Omental fat pad (tissue), 4 donors: ENCODE measurements at places on chromosomes 7 and 10. TPM values are rescaled to one million over a fixed set of nuclear protein-coding genes. Genes with fewer than 3 reads are reported as not detected.

LAMB1 gene
- 668 TPM for total RNA-seq

- no peak for DNase-seq
Measured at GRCh38 chr10:31125789-31126188, 94.1 kb upstream of the ZNF438 start.

GPR37 gene
- total RNA-seq, result 0.84 TPM

SPDYE2 gene
- not detected for total RNA-seq

DNA sequence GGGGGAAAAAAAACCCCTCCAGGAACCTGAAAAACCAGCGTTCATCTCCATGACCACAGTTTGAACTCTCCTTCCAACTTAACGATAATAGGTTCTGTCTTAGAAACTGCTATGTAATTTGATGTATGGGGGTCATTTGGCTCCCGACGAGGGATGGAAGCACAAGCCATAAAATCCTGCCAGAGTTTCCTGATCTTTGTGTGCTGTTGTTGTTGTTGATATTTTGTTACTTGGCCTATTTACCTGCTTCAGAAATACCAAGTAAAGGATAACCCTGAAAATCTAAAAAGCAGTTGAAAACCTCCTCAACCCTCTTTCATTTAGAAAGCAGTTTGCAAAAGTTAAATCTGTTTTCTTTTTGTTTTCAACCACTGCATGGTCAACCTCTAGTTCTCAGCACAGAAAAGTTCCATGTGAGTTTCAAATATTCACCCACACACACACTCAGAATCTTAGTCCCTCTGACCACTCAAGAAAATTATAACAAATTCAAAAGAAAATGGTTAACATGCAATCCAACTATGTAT is 9.3 kb upstream of the HOXA2 start:
- no peak for DNase-seq

SKIDA1 gene
- 1.1 TPM for total RNA-seq

DNA sequence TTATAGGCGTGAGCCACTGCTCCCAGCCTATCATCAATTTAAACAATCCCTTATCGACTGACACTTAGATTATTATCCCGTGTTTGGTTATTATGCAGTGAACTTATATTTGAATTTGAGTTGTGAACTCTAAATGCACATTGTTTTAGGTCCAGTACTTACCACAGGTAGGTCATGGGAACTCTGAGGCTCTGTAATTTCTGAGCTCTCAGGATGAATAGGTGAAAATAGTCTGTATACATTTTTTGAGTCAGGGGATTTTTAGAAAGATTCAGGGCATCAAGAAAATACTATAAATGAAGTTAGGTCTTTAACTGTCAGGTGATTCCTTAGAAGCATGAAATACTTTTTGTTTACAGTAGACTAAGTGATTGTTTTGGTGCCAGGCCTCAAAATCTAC is 8.8 kb downstream of the CCDC136 start:
- no peak for DNase-seq

DNA sequence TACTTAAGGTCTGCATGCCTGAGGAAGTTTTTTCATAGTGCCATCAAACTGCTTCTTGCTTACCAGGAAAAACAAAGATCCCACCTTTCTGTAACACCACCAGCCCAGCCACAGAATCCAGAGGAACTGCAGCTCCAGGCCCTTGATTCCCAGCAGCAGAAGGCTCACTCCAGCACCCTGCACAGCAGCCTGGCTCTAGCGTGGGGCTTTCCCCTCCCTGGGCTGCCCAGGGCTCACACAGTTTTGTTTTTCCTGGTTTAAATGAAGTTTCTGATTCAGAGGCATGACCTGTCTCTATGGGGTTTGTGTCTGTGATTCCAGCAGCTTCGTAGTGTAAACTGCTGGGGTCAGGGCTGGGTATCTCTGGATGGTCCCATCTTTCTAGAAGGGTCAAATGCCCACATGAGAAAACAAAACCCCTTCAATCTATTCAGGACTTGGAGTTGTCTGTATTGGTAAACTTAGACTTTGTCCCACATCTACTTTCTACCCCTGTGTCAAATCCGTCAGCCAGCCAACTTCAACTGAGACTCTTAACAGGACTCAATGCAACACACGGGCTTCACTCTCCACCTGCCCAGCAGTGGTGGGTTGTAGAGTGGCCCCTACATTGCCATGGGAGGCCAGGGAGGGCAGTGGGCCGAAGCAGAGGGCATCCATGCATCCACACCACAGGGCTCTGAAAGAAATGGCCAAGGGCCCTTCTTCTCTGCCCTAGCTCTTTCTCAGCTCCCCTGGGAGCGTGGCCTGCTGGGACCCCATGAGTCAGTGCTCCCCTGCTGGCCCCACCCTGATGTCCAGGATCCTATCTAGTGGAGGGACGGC is 73.6 kb downstream of the ATXN7L1 start:
- no peak for DNase-seq

ASNS gene
- total RNA-seq, result 15.7 TPM

GRCh38 chr10:75291805-75292204 is 56.0 kb upstream of the COMTD1 start:
- DNase-seq, result no peak

STEAP1 gene
- total RNA-seq, result 106 TPM

GRCh38 chr10:80453842-80454512 is at the start of gene TSPAN14:
Gene TSPAN14 (plus strand): TSS chr10:80454310. CDS start chr10:80489234, 34,924 bp downstream.
- no peak for DNase-seq

DNA sequence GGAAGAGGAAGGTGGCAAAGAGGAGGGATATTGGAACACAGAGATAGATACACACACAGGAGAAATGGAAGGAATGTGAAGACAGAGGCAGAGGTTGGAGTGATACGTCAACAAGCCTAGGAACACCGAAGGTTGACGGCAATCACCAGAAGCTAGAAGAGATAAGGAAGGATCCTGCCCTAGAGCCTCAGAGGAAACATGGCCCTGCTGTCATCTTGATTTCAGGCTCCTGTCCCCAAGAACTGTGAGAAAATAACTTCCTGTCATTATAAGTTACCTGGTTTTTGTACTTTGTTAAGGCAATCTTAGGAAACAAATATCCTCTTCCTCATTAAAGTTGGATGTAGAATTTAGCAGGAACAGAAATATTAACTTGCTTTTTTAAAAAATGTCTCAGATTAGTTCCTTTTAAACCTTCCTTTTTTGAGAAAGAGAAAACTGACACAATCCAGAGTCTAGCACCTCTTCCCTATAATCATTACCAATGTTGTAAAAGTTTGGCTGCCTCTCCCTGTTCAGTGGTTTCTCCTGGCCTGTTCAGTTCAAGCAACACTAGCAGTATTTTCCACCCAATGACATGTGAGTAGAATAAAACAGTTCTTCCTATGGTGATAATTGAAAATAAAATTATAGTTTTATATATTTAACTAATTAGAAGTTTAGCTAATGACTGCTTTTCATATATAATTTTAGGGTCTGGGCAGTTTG is 28.8 kb upstream of the GNAI1 start:
- DNase-seq, result no peak

DNA sequence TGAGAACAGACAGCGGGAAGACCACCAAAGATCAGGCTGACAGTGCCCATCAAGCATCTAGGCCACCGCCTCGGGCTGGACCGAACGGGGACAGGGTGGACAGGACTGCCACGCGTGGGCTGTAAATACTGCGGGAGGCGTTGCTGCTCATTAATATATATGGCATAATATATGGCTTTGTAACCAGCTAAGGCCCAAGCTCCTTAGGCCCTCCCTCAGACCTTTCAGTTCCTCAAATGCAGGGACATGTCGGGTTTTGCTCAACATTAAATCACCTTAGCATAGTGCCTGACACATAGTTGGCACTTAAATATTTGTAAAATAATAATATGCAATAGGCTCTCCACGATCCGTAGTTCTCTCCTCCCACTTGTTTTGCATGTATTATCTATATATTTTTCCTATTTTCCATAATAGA is 402 bp upstream of the TMEM168 start:
- DNase-seq, result no peak

DNA sequence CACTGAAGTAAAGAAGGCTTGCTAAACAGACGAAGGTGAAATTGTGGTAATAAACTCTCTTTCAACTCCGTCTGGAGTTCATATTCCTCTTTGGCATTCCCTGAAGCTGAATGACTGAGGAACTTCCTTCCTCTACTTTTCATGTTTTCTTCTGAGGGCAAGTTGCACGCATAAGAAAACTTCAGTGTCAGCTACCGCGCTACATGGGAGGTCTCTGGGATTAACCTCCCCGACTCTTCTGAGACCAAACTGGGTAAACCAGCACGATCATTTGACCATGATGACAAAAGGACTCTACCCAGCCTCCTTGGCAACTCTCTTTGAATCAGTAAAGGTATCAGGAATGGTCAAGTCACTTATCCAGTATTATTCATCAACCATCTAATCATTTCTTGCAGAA is 44.7 kb downstream of the RHOBTB1 start:
- DNase-seq, result no peak

GRCh38 chr7:73741600-73741999 is 3.0 kb upstream of the ABHD11 start:
- DNase-seq, result no peak
